CD14-positive monocyte (primary cell): ENCODE measurements at places on chromosomes 6 and 20.
A peak's percentile ranks its signal among the peaks of the same experiment; 100 is the strongest.

DNA sequence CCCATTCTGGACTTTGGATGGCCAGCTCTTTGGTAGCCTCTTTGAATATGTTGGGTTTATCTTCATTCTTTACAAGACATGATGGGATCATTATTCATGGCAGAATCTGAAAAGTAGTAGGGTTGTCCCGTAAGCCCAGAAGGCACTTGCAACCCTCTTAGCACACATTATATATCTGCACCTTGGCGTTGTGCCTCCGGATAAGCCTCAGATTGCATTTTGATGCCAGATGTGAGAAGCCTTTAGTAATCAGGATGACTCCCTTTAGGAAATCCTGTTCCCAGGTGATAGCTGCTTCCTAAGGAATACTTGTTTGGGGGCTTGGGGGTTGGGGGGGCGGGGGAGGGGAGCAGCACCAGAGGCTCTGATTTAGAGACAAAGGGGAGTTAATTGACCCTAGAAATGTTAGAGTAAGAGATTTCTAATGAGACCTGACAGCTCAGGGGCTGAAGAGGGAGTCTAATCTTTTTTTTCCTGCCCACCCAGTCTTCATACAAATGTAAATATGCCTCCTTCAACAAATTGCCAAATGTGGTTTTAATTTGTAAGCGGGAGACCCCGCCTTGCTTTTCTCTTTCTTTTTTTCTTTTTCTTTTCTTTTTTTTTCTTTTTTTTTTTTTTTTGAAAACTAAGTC is 55.1 kb downstream of the JAG1 start:
- DNase-seq = no peak

GRCh38 chr6:33720998-33721397 is 9.5 kb upstream of the UQCC2 start:
- DNase-seq = peak; percentile 18

GRCh38 chr6:19837511-19838441 is 606 bp downstream of the ID4 start:
- DNase-seq = no peak

GRCh38 chr6:15823838-15824414 is 161.1 kb upstream of the DTNBP1 start:
- no peak for DNase-seq
